SK-N-SH (cell line): ENCODE measurements at places on chromosomes 2 and 18.

DNA sequence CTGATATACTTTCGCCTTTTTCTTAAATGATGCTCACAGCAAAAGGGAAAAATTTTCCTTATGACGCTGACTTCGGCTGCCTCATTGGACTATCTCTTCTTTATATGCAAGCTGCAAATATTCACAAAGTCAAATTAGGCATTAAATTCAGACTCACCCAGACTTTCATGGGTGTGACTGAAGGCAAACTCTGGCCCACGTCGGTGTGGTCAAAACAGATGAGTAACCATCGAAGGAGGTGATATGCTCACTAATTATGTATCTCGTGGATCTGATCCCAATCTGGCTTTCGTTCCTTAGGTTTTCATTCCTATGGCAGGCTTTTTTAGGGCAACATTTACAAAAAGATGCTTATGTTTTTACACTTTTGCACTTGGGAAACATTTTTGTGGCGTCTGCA, 36.6 kb downstream of the FAM124B start:
- no peak for DNase-seq

DNA sequence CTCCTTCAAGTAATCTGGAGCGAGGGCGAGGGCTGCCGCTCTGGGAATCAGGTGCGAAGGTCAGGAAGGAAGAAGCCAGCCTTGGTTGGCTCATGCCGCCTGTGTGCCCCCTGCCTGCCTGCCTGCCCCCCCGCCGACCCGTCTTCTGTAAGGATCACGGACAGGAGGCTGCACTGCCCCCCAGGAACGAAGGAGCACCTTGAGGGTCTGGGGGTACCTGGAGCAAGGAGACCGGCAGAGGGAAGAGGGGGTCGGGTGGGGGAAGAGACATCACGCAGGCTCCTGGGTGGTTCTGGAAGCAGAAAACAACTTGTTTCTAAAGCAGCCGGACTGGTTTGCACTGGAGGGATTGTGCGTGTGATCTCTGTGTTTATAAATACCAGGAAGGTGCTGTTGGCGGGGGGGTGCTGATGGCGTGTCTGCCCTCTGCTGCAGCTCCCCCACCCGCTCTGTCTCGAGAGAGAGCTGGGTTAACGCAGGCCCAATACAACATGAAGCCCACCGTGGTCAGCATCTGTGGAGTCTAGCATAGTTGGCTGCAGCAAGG, 1.7 kb downstream of the FOSL2 start:
- DNase-seq = no peak

GRCh38 chr2:108960006-108960405, 29.0 kb downstream of the EDAR start:
- DNase-seq = no peak

- no peak for DNase-seq
These were observed 421.8 kb upstream of the CDH7 start for GRCh38 chr18:65329010-65329409.

- no peak for DNase-seq
These were observed 21.1 kb downstream of the PPP1R1C start for GRCh38 chr2:182006595-182007341.

- DNase-seq = no peak
These were observed 2.4 kb downstream of the FBXO48 start for GRCh38 chr2:68464651-68465050.

- DNase-seq = no peak
These were observed 141.3 kb downstream of the ASB1 start for GRCh38 chr2:238567996-238568395.

GRCh38 chr2:239222706-239223309, 178.0 kb downstream of the HDAC4 start:
- DNase-seq = no peak

- no peak for DNase-seq
These were observed 60.8 kb downstream of the KIAA1328 start for GRCh38 chr18:36889742-36890141.

- no peak for DNase-seq
These were observed 91.5 kb downstream of the KCNH7 start for GRCh38 chr2:162747021-162747420.

DNA sequence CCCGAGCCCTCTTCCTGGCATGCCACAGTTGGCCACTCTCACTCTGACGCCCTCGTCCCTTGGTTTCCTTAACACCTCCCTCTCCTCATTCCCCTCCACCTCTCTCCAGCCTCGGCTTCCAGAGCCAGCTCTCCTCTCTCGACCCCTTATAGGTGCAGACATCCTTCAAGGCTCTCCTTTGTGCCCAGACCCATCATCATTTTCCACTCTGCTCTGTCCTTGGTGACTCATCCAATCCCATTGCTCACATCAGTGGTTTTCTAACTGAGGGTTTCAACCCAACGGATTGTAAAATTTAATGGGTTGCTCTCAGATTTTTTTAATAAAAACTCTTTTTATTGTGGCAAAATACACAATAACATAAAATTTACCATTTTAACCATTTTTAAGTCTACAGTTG, 6.2 kb downstream of the ST8SIA5 start:
- no peak for DNase-seq

DNA sequence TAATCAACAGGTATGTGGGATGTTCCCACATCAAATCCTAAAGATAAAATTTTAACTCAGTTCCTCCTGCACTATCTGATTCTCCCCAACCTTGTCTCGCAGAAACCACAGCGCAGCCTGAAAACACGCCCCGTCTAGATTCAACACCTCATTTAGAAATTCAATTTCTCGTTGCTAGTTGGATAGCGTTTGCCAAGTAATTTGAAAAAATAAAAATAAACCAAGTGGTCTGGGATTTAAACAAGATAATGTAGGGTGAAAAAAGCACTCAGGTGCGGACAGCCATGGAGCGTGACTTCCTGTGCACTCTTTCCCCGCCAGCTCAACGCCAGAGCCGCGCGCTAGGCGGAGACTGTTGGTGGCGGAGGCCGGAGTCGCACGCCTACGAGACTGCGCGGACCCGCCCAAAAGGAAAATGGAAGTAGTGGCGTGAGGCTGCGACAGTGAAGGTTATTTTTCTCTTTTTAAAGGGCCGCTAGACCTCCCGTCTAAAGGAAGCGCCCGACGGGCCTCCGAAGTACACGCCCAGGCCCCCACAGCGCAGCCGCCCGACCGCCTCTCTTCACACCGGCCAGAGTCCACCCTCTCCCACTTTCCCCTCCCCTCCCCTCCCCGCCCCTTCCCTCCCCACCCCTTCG, 615 bp upstream of the CCNT2 start:
- no peak for DNase-seq

DNA sequence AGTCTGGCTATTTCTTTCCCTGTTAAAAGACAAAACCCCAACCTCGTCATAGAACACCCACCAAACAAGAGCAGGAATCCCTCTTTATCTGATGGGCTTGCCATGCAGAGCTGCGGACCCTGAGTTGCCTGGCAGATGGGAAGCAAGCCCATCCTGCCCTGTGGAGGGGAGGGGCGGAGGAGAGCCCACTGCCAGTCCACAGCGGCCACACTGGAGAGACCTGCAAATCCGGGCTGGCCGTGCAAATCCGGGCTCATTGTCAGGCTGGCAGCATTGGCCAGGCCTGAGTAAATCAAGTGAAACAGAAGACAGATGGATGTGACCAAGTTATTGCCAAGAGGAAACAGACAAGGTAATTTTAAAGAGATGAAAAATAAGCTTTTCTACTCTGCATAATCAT, 22.0 kb downstream of the MYL12B start:
- DNase-seq = peak; percentile 83
